CD4-positive, alpha-beta T cell treated with Interleukin-6 for 4 hours (primary cell): ENCODE measurements at places on chromosomes 2 and 18.
A peak's percentile ranks its signal among the peaks of the same experiment; 100 is the strongest.

DNA sequence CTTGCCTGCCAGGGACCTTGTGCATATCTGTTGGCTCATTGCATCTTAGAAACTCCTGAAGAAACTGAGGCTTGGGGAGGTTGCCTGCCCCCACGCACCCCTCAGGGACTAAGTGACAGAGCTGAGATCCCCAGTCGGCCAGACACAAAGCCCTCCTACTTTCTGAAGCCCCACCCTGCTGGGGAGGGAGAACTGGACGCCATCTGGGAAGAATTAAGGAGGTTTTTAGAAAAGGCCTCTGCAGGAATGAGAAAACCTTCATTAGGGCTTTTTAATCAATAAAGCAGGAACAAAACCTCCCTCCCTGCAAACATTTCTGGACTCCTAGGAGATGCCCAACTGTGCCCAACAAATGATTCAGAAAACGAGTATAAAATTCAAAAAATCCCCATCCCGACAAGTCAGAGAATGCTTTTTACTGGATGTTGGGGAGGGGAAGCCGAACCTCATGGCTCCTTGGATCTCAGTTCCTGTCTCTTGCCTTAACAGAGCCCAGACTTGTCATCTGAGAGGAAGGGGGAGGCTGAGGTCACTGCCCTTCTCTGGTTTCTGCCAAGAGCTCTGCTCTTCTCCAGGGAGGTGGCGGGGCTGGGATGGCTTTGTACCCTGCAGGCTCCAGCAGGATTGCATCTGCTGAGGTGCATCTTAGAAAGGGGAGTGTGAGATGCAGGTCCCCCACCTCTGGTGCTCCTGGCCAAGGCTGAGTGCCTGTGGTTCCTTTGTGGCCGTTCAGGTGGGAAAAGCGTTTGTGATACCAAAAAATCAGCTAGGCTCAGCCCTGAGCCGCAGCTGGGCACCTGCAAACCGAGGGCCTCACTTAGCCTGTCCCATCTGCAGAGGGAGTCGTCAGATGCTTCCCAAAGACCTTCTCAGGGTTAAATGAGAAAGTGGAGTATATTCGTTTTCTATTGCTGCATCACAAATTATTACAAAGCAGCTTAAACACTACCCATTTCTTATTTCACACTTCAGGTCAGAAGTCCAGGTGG, 142.4 kb downstream of the ZFP36L2 start:
- no peak for DNase-seq

DNA sequence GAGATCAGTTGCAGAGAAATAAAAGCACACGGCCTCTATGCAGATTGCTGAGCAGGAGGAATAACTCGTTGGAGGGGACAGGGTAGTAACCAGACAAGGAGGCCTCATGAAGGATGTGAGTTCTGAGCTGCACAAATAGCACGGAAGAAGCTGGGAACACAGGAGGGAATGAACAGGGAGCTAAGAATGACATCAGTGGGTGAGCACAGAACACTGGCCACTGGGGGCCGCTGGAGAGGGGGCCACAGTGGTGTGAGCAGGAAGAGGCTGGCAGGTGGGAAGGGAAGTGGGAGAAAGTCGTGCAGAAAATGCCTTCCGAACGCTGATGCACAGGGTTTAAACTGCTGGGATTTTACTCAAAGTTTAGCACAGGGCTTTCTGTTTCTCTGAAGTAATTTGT, 61.0 kb downstream of the ZAP70 start:
- no peak for DNase-seq

DNA sequence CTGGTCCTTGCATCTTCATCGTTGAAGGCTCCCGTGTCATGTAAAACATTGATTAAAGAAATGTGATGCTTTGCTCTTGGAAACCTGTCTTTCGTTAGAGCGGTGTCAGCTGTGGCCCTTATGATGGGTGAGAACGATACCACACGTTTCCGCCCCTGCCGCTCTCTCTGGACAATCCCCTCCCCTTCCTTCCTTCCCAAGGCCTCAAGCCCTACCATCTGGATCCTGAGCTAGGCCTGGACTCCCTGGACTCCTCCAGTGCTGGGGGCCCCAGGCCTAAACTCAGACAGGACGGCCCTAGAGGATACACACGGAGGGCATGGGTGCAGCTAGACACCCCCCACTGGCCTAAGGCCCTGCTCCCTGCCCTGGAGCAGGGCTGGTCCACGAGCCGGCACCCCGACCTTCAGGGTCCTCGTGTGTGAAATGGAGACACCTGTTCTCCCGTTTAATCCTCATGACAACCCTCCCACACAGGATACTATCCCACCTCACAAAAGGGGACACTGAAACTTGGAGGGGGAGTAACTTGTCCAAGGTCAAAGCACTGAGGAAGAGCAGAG, 13.2 kb downstream of the BIN1 start:
- no peak for DNase-seq

DNA sequence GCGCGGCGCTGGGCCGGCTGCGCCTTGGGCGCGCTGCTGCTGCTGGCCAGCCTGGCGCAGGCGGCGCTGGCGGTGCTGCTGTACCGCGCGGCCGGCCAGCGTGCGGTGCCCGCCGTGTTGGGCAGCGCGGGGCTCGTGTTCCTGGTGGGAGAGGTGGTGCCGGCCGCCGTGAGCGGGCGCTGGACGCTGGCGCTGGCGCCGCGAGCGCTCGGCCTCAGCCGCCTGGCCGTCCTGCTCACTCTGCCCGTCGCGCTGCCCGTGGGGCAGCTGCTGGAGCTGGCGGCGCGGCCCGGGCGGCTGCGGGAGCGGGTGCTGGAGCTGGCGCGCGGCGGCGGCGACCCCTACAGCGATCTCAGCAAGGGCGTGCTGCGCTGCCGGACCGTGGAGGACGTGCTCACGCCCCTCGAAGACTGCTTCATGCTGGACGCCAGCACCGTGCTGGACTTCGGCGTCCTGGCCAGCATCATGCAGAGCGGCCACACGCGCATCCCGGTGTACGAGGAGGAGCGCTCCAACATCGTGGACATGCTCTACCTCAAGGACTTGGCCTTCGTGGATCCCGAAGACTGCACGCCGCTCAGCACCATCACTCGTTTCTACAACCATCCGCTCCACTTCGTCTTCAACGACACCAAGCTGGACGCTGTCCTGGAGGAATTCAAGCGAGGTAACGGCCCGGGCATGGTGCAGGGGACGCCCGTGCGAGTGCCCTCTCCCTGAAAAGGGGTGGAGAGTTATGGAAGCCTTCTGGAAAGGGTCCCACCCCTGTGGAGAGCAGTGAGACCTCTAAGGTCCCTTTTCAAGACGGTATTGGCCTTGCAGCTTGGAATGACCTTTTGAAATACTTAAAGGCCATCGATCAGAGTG, 1.0 kb downstream of the CNNM3 start:
- DNase-seq = peak; percentile 20

- DNase-seq = peak; percentile 10
Observed at GRCh38 chr18:49178736-49179135, 228.0 kb upstream of the SMAD7 start.

DNA sequence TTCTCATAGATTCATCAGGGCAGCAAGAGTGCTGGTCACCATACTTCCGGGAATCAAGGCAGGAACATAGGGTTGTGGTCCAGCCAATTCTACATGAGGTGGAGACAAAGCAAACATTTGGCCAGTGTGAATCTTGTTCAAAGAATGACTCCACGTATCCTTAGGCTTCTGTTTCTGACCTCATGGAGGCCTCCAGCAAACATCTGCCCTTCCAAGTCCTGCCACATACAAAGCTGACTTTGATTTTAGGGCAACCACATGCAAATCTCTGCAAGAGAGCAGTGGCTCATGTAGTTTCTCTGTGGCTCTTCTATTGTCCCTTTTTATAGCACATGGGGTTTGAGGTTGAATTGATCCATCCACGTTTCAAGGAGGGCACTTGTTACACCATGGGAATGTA, 132.1 kb upstream of the MMADHC start:
- no peak for DNase-seq

GRCh38 chr2:219112651-219113338, 47.8 kb downstream of the NHEJ1 start:
- DNase-seq = no peak

DNA sequence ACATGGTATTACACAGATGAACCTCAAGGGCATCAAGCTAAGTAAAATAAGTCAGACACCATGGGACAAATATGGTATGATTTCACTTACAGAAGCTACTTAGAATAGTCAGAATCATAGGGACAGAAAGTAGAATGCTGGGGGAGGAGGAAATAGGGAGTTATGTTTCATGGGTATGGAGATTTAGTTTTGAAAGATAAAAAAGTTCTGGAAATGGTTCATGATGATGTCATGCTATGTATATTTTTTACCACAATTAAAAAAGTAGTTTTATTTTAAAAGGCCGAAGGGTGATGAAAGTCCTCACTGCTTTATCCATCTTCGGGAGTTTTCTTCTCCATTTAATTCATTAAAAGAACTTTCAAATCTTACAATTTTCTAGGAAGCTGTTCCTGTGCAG, 181.9 kb downstream of the CALCRL start:
- DNase-seq = no peak

GRCh38 chr18:23689031-23689615, at the start of gene LAMA3:
LAMA3 (plus strand) TSS chr18:23689453; CDS start chr18:23689684, 231 bp downstream.
- peak; percentile 38 for DNase-seq

- no peak for DNase-seq
Observed at GRCh38 chr2:210568108-210568507, 11.7 kb downstream of the CPS1 start.

DNA sequence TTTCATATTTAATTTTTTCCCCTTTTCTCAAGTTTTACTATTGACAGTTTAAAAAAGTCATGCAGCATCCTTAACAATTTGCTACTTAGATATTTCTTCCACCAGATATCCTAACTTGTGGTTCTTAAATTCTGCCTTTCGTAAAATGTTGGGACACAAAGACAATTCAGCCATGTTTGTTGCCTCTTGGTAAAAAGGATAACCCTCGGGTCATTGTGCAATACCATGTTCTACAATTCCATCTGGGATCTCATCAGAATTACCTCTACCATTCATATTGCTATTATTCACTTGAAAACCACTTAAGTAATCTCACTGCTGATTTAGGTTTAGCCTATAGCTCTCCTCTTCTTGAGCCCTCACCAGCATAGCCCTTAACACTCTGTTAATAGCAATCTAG, 13.2 kb upstream of the REG1B start:
- no peak for DNase-seq
